Erythroblast (primary cell): ENCODE measurements at places on chromosomes 4 and X.
A peak's percentile ranks its signal among the peaks of the same experiment; 100 is the strongest.

DNA sequence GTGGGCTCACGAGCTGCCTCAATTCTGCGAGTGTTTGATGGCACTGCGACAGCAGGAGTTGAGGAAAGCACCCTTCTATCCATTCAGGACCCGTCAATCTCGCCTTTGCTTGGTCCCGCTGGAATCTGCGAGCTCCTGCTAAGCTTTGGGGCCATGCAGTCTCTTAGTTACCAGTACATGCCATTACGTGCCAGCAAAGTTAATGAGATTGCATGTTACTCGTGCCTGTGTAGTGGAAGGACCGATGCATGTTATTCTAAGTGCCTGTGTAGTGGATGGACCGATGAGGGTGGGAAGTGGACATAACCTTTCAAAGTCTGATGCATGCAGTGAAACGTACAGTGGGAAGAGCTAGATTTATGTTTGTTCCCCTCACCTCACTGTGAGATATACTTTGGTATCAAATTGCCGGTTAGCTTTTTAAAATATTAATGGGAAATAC, 569 bp downstream of the RPS3A start:
- DNase-seq: peak; percentile 72

- DNase-seq: no peak
Measured at GRCh38 chr4:180913750-180914149, 1329.5 kb upstream of the TENM3 start.

GRCh38 chr4:138225477-138225876, 16.7 kb downstream of the SLC7A11 start:
- DNase-seq: no peak

GRCh38 chr4:10635091-10635490, 49.5 kb downstream of the CLNK start:
- no peak for DNase-seq

DNA sequence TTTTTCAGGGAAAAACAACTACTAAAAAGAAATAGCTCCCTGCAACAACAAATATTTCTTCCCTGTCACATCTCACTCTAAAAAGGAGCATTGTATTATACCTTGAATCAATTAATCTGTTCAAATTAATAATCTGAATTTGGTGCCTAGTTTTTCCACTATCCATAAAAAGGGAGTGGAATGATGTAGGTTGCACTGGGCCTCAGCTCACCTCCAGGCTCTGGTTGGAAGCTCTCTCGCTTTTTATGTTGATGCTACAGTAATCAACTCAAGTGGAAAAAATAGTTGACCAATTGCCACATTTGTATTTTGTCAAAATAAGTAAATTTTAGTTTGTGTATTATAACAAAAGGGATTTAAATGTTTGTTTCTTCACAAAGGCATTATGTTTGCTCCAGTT, 126.1 kb downstream of the MAD2L1 start:
- DNase-seq: no peak

GRCh38 chr4:93825551-93826216, 2.9 kb upstream of the ATOH1 start:
- DNase-seq: no peak

DNA sequence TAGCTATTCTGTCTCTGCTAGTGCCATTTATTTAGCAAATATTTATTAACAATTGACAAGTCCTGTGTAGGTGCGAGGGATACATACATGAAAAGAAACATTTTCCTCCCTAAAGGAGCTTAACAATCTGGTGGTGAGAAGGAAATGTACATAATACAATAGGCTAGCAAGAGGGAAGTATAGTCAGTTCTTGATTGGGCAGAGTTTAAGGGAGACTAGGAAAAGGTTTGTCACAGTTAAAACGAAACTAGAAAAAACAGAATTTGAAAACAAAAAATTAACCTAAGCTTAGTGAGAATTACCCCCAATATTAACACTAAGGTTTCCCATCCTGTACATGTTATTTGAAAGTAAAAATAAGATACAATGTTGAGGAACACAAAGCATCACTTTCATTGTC, 8.6 kb upstream of the MAML3 start:
- DNase-seq: no peak

DNA sequence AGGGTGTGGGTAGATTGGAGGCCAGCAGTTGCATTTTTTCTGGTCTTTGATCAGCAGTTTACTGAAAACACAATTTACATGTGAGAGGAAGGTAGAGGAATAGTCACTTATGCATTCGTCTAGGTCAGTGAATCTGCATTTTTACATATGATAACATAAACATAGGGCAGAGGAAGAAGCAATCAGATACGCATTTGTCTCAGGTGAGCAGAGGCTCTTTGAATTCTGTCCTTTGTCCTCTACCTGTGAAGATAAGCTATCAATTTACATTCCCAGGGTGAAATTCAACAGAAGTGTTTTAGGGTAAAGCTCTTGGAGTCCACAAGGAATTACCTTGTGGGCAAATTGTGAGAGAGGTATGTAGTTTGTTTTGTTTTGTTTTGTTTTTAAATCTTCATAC, 306.5 kb downstream of the MAGEB5 start:
- no peak for DNase-seq

DNA sequence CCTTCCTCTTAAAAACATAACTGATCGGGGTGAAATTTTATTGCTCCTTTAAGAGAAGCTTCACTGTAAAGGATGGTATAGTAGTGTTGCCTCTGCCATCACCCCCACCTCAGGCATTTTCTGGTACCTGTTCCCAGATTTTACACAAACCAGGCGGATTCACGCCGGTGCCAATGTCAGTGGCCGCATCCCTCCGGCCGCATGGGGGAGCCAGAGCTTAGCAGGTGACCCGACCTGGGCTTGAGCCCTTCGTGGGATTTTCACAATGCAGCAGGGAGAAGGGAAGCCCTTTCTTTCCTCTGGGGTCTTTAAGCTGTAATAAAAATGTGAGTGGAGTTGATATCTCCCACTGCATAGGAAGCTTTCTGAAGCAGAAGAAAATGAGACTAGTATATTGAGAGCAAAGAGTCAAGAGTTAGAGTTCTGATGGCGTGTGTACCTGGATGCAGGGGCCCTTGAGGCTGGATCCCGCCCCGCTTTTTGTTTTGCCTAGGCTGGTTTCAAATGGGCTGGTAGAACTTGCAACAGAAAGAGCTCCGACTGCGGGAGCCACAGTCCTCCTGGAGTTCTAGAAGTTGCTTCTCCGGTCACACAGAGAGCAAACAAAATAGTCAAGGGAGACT, 59.4 kb downstream of the POLR2B start:
- DNase-seq: peak; percentile 61

DNA sequence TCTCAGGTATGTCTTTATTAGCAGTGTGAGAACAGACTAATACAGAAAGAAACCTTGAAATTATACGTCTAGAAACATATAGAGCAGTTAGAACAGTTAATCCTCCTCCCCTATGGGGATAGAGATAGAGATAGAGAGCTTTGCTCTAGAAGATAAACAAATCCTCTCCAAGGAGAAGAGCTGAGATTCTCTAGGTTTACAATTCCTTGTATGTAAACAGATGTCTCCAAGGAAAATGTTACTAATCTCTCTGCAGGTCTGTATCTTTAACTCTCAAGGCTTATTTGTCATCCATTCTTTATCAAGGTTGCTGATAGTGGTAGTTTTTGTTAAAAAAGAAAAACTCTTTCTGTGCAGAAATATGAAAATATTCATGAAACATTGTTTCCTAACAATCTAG, 282.1 kb upstream of the GIMD1 start:
- no peak for DNase-seq

DNA sequence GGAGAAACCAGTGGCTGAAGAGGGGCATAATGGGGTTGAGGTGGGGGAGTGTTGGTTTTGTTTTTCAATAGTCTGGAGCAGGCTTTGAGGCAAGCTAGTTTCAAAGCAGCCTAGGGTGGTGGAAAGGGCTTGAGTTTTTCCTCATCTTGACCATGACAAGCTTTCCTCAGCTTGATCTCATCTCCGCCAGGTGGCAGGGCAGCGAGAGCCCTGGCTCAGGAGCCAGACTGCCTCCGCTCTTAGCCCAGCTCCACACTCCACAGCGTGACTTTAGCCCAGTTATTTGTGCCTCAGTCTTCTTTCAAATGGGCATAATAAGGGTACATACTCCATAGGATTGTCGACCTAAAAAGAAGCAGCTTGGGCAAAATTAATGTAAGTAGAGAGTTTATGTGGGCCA, 29.9 kb upstream of the SOWAHD start:
- no peak for DNase-seq

- DNase-seq: no peak
Measured at GRCh38 chr4:41600243-41600912, 62.4 kb downstream of the LIMCH1 start.

GRCh38 chr4:85102606-85103005, 136.1 kb upstream of the WDFY3 start:
- no peak for DNase-seq

DNA sequence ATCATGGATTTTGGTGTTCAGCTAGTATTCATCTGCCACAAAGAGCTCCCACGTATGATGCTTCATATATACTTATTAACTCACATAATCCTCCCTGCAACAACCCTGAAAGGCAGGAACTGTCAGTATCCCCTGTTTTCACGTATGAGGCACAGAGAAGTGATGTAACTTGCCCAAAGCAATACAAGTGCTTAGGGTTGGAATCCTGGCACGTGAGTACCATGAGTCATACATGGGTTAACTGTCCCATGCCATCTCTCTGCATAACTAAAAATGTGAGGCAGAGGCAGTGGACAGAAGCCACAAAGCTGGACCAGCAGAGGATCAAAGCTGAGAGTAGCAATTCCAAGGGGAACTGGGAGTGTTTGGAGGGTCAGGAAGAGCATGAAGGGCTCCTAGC, 35.7 kb upstream of the EGFL6 start:
- DNase-seq: no peak

DNA sequence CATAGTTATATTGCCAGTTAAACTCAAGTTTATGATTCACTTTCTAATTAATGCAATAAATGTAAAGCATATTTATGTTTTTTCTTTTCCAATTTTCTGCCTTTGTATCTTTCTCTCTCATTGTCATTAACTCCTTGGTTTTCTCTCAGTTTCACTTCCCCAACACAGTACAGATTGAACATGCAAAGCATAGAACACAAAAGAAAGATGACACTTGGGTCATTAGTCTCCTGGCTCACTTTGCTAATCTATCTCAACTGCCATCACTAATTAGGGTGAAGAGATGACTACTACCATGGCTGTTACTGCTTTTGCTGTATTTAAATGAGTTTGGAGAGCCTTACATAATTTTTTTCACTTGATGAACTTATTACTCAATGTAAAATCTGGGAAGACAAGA, 12.3 kb upstream of the NAA11 start:
- no peak for DNase-seq

GRCh38 chr4:112431158-112431557, 84.8 kb downstream of the NEUROG2 start:
- DNase-seq: no peak

DNA sequence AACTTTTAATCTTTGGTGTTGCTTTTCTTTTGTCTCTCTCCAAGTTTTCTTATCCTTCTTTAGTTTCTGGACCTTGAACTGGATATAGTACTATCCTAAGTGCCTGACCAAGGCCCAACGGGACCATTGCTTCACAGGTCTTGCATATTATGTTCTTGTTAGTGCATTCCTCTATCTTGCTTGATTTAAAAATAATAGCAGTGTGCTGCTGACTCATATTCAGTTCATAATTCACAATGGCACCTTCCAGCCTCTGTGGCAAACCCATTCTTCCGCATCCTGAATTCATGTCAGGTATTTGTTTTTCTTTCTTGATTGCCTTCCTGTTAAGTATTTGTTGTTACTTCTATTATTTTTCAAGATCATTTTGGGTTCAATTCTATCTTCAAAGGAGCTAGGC, 197.1 kb upstream of the GIMD1 start:
- DNase-seq: no peak

GRCh38 chrX:154436983-154437752, at the start of gene GDI1:
TSS of gene GDI1 (plus strand) at chrX:154437154. CDS start at chrX:154437255, 101 bp downstream.
- peak; percentile 77 for DNase-seq

GRCh38 chr4:127844601-127845116, 36.0 kb upstream of the PLK4 start:
- peak; percentile 79 for DNase-seq

DNA sequence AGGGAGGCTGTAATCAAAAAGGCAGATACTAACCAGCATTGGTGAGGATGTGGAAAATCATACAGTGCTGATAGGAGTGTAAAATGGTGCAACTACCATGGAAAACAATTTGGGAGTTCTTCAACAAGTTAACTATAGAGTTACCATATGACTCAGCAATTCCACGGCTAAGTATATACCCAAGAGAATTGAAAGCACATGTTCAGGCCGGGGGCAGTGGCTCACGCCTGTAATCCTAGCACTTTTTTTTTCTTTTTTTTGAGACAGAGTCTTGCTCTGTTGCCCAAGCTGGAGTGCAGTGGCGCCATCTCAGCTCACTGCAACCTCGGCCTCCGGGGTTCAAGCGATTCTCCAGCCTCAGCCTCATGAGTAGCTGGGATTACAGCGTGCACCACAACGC, 15.0 kb upstream of the CD99L2 start:
- DNase-seq: no peak

DNA sequence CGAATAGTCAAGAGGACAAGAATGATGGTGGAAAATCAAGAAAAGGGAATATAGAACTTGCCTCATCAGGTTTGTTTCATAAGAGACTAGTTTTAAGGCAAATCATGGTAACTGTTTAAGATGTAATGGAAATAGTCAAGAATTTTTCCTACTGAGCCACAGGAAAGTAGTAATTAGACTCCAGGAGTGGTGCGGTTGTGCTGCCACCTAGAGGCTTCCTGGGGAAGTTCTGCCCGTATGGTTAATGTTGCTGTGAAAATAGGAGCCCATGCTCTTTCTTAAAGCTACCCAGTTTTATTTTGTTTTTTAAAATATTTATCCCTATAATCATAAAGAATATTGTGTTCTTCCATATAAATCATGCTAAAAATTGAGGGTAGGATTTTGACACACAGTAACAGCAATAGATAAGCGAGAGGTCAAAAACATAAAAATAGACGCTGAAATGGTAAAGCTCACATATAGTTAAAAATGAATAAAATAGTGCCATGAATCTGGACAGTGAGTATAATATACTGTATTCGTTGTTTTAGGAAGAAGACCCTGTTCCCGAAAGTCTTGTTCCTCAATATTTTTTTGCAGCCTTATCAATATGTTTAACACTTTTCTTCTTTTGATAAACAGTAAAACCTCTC, 87.0 kb downstream of the PHOX2B start:
- DNase-seq: peak; percentile 19

- no peak for DNase-seq
Measured at GRCh38 chr4:76607846-76608245, 172.8 kb downstream of the SHROOM3 start.

- DNase-seq: no peak
Measured at GRCh38 chrX:124293810-124294209, 38.6 kb upstream of the TEX13D start.

DNA sequence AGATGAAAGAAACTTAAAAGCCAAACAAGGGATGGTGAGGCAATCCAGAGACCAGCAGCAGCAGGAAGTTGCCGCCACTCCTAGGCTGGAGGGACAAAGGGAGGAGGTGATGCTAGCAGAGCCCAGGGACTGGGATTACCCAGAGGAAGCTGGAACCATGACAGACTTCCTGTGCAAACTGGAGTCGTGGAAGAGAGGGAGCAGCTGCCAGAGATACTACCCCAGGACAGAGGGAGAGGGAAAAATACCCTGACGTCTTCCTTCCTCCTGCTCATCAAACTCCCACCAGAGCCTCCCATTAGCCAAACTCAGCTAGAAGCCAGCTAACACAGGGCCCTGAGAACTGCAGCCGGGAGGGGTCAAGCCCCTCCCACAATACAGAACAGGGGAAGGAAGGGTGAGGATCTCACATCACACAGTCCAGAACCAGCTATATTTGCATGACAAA, 101.2 kb upstream of the KLF3 start:
- no peak for DNase-seq

GRCh38 chrX:39159921-39160507, 358.8 kb downstream of the MID1IP1 start:
- DNase-seq: no peak
